Stimulated activated CD8-positive, alpha-beta memory T cell treated with anti-CD3 and anti-CD28 coated beads, Interleukin-12 subunit alpha, Interleukin-12 subunit beta, amount 100 ng/mL, for 1 hour (primary cell): ENCODE measurements at places on chromosomes 2 and 18.

DNA sequence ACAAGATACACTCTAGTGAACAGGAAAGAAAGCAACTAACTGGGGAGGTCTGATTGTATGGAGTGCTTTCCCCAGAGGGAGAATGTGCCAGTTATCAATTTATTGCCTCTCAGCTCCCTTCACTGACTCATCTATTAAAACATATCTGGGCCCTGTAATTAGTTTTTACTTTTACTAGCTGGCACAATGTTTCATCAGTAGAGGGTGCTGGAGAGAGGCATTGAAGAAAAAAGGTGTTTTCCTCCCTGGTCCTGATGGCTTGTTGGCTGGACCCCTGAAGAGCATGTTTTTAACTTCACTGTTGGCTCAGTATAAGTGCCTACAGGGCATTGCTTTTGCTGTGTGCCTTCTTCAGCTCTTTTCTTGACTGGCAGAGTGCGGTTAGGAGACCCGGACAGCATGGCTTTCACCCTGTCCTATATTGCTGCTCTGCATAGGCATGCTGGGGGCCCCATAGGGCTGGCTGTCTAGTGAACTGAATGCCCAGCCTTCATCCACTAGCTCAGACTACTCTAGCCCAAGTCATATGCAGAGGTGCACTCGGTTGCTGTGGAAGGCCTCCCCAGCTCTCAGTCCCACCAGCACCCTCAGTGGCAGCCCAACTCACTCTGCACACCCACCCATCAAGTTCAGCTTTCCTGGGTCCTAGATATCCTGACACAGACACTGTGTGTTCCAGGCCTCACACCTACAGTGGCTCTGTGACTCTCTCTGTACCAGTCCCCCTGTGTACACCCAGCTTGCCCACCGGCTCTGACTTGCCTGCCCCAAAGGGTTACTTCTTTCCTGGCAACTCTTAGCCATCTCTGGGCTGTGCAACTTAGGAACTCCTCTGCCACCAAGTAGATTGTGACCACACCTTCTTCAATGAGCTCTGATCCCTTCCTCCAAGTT lies 62.3 kb upstream of the ACYP2 start:
- no peak for DNase-seq

DNA sequence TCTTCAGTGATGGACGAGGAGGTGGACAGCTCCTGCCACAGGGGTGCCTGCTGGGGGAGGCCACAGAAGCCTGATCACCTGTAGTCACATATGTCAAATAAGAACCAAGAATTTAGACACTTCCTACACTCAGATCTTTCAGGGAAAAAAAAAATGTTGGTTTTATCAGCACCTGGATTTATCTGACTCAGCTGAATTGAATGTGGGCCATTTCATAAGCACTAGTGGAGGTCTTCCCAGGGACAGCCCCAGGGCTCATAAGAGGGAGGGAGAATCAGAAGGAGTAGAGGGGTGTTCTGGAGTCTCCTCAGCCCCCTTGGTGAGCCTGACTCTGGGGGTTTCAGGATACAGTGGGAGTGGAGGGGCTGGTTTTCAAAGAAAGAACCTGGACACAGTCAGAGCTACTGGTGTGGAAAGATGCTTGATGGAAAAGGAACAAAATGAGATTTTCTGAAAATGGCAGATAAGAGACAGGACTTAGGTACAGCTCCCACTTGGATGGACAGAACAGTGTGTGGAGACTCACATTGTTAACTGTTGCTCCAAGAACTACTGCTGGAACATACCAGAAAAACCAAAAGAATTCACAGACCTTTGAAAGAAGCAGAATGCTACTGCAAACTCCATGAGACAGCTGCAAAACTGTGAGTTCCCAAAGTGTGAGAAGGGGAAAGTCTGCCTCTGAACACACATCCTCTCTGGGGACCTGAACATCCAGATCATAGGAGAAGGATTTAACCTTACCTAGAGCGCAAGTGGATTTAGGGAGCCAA lies 45.4 kb downstream of the LCT start:
- DNase-seq, result no peak

DNA sequence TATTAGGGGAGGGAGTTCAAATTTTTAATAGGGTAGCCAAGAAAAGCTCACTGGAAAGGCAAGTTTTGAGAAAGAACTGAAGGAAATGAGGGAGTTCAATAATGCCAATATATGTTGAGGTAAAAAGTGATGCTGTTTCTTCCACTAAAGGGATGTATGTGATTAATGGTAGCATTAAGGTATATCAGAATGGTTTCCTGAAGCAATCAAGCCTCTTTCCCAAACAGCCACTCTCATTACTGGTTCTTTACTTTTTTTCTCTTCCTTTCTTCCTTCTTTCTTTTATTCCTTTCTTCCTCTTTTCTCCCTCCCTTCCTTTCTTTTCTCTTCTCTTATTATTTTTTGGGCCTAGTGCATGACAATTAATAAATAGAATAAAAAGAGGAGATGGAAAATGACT lies 433.5 kb downstream of the SATB2 start:
- no peak for DNase-seq

- no peak for DNase-seq
Measured at GRCh38 chr2:145253492-145253891, 733.6 kb upstream of the ZEB2 start.

DNA sequence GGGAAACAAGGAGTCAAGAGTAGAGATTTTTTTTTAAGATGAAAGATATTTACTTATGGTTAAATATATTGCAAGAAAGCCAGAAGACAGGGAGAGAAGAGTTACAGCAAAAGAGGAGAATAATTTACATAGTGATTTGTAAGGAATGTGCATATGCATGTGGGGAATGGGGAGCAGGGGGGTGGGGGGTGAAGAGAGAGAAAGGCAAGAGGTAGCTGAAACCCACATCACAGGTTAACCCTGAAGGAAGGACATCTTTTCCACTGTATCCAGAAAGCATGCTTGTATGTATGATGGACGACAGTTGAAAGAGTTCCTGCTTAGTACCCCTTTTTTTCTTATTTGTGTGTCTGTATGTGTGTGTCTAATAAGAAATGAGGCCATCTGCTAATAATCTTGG lies 371.9 kb downstream of the RAD51AP2 start:
- no peak for DNase-seq

GRCh38 chr2:3390041-3390440 lies 10.5 kb downstream of the TRAPPC12 start:
- DNase-seq, result no peak
